ENCODE measurements at places on chromosomes 13 and 19.
A peak's percentile ranks its signal among the peaks of the same experiment; 100 is the strongest.

DNA sequence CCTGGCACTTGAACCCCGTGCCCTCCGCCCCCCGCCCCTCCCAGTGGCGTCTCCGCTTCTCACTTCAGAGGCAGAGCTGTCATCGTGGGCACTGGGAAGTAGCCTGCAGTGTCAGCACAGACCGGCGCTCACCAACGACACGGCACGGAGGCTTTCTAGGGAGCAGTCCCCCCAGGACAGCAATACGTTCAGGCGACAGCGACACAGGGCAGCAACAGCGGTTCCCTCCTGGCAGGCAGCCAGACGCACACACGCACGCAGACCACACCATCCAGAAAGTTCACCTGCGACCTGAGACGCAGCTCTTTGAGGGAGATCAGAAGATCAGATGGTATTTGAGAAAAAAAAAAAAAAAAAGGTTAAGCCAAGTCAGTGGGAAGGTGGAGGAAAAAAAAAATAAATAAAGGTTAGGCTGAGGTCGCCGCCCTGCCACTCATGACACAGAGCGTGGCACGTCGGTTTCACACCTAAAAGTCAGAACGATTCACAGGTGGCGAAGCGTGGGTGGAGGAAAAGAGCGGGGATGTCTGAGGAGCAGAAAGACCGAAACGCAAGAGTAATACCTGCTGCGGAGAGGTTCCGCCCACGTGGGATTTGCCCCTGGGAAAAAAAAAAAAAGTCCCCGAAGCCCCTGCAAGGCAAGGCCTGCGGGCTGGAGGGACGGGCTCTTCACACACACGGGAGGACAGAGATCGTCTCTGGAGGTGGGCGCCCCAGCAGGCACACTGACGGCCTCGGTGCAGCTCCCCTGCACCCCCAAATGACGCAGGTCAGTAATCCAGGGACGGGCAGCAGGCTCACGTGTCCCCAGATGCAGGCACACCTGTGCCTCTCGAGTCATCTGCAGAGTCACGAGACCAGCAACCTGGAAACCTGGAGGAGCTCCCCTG lies 94.5 kb downstream of the GNG7 start:
- DNase-seq, result peak; percentile 78

DNA sequence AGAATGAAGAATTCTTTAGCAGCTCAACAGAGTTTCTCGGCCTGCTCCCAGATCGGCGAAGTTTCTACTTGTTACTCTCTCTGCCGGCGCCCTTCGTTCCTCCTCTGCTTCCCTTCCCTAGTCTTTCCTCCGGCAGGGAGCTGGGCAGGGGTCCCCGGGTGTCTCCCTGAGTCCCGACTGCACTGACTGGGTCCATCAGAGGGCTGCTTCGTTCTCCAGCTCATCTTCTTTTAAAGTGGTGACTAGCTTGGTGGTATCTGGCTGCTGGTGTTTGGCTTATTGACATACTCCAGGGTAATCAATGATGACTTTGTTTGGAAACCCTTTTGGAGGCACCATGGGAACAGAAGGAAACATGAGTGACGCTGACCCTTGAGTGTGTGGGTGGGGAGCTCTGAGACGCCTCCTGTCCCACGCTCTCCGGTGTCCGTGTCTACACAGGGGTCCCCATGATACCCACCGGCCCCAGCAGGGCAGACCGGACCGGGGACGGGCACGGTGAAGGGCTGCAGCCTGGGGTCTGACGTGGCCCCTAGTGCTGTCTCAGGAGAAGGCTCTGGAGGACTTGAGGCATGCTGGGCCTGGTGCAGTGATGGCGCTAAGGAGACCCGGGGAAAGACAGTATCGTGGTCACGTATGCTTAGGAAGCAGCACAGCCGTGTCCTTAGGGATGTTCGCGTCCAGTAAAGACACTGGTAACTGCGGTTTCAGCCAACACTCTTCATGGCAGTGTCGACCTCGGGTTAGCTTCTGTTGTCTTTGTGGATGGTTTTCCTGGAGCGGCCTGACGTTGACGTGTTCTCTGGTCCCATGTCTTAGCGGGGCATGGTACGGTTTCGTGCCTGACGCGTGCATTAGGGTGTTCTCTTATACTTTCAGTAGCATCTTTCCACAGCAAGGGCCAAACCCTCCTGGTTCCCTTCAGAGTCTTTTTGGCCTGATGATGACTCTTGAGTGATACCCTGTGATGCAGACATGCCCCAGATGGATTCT lies 23.8 kb downstream of the NAXD start:
- DNase-seq, result no peak

GRCh38 chr13:20415306-20415679 lies 110.4 kb downstream of the CRYL1 start:
- no peak for DNase-seq

GRCh38 chr13:30394751-30395191 lies 27.5 kb upstream of the UBE2L5 start:
- DNase-seq, result no peak

GRCh38 chr13:46149272-46150133 lies 32.5 kb downstream of the LCP1 start:
- DNase-seq, result no peak

- no peak for DNase-seq
Measured at GRCh38 chr13:20699715-20700114, 3.8 kb upstream of the IL17D start.

DNA sequence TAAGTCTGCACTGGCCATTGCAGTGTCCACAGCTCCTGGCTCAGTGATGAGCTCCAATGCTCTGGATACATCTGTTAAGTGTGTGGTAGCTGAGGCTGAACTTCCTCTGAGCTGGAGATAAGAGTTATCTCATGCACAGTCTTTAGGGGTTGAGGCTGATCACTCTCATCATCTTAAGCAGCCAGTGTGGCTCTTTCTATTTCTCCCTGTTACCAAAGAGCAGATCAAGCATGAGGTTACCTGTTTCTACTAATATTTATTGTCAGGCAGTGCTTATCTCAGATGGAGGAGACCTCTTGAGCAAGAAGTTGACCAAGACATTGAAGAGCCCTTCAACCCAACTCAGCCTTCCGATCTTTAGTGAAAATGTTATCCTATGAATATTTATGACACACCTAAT lies 6.6 kb upstream of the OR10H2 start:
- no peak for DNase-seq

DNA sequence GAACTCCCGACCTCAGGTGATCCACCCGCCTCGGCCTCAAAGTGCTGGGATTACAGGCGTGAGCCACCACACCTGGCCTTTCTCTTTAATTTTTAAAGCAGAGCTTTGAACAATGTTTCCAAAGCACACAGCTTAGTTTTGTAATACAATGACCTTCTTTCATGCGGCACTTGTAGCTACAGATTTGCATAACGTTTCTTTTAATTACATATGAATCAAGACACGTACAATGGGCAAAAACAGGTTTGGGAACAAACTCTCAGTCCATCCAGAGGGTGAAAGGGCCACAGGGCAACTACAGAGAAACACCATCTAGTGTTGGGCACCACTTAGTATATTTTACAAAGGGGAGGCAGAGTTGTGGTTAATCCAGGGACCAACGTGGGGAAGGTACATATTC lies 19.0 kb upstream of the S1PR4 start:
- DNase-seq, result no peak

- DNase-seq, result peak; percentile 82
Measured at GRCh38 chr19:10271543-10272086, 695 bp downstream of the ICAM1 start.

DNA sequence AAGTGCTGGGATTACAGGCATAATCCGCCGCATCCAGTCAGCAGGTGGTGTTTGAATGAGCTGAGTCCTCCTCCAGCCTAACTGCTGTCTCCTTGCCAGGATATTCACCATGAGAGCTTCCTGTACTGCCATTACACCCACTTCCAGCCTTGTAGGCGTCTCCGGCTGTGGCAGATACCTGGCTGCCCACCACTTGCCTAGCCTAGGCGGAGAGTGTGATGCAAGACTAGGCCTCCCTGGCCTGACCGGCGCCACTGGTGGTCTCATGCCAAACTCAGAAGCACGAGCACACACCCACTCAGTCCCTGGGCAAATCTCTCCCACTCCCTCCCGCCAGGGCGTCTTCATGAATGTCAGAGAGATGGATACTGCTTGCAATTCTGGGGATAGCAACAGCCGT lies 16.6 kb downstream of the IL12RB1 start:
- no peak for DNase-seq

DNA sequence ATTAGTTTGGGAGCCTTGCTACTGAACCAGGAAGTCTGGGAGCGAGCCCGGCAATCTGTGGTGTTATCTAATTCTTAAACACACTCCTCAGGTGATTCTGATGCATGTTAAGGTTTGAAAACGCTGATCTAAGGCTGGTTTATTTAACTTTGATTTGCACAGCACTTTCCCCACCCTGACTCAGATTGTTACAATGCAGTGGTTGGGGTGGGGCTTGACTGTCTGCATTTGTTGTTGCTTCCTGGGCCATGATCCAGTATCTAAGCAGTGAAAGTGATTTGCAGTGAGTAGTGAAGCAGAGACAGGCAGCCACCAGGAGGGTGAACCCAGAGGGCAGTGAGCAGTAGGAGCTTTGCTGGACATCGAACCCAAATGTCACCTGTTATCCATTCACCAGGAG lies 81.6 kb upstream of the ARGLU1 start:
- DNase-seq, result no peak

DNA sequence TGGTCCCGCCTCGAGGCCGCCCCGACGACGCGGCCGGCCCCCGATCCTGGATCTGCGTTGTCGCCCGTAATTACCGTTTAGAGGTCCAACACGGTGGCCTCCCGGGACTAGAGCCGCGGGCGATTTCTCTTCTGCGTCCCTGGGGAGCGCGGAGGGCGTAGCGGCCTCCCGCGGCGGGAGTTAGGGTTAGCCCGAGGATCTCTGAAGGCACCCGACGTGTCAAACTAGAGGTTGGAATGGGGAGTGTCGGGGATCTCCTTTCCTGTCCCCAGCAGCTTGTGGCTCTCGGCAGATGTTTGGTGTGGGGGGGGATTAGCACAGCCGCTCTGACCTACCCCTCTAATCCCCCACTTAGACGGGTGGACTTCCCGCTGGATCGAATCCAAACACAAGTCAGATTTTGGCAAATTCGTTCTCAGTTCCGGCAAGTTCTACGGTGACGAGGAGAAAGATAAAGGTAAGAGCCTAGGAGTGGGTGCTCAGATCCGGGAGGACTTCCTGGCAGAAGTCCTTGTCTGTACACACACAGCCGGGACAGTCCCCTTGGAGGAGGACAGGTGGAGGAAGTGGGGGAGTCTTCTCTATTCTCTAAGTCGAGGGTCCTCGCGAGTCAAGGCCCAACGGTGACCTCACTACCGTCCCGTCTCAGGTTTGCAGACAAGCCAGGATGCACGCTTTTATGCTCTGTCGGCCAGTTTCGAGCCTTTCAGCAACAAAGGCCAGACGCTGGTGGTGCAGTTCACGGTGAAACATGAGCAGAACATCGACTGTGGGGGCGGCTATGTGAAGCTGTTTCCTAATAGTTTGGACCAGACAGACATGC lies 581 bp downstream of the CALR start:
- peak; percentile 43 for DNase-seq

- DNase-seq, result peak; percentile 14
Measured at GRCh38 chr13:39688278-39688677, 32.8 kb downstream of the COG6 start.

GRCh38 chr13:100240109-100240779 lies 151.4 kb downstream of the PCCA start:
- DNase-seq, result no peak

Data from CD4-positive, alpha-beta T cell treated with Interleukin-15 for 1 hour (primary cell).